ENCODE measurements at places on chromosomes 3 and 15.

- no peak for DNase-seq
Measured at GRCh38 chr3:129085818-129086217, 25.2 kb downstream of the GP9 start.

GRCh38 chr3:31086698-31087097 is 192.2 kb upstream of the GADL1 start:
- no peak for DNase-seq

DNA sequence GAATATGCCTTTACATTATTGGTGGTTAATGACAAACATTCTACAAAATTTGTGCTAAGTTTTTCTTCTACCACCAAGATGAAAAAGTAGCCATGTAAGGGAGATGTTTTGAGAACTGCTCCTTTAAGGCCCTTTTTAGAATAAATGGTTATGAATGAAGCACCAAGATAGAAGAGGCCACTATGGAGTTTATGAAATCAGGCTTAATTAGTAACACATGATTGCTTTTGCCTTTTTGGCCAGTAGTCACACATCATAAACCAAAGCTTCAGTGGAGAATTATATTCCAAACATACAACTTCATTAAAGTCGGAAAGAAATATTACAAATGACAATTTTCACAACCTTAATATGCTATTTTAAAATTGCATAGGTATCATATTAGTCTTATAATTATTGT is 331.7 kb downstream of the RBMS3 start:
- no peak for DNase-seq

DNA sequence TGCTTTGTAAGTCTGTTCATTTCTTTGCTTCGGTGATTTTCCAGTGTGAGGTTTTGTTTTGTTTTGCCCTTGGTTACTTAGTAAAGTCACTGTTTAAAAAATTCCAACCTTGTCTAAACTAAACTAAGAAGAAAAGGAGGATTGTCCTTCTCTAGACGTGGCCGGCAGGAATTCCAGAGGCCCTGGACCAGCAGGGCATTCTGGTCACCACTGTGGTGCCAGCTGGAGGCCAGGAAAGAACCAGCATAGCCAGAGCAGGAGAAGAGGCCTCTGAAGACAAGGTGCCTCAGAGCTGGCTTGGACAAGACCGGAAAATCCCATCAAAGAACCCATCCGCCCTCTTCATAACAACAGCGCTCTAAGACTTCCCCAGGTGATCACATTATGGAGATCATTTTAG is 8.2 kb downstream of the PLOD2 start:
- no peak for DNase-seq

DNA sequence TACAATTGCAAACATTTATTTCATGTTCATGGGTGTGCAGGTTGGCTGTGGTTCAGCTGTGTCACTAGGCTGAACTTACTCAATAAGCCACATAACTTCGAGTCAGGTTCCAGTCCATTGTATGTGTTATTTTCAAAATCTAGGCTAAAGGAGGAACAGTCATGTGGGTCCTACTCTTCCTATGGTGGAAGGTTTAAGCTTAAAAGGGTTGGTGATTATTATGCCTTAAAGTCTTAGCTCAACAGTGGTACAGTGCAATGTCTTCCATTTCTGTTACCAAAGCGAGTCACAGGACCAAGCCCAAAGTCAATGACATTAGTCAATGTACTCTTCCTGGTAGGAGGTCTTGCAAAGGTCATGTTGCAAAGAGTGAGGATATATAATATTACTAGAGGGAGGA is 78.2 kb downstream of the ATG7 start:
- DNase-seq: no peak

GRCh38 chr3:15576475-15576874 is 24.9 kb downstream of the HACL1 start:
- no peak for DNase-seq

DNA sequence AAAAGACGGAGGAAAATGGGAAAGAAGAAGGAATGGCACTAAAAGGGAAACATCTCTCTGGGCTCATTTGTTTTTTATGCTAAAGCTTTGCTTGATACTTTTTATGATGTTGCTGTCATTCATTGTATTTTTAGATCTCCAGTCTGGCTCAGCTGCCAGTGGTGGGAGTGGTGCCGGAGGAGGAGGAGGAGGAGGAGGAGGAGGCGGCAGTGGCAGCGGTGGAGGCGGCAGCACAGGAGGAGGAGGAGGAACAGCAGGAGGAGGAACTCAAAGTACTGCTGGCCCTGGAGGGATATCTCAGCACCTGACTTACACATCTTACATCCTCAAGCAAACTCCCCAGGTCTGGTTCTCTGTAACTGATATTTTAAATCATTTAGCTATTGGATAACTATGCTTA is 49.6 kb downstream of the MAP6D1 start:
- no peak for DNase-seq

GRCh38 chr3:60269377-60269776 is 981.9 kb downstream of the FHIT start:
- no peak for DNase-seq

DNA sequence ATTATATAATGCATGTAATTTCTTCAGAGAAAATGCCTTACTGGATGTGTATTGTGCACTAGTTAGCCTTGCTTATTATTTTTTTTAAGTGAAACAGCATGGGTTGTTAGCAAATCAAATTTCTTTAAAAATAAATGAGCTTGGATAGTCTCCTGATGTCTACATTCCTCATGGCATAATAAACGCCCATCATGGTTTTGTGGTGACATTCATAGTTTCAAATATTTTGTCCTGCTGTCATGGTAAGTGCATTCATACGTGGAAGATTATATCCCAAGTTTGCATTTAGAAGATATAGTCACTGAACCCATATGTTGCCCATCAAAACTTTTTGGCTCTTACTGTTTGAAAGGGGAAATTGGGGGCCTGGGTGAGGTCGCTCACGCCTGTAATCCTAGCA is 130.7 kb downstream of the ALCAM start:
- no peak for DNase-seq

DNA sequence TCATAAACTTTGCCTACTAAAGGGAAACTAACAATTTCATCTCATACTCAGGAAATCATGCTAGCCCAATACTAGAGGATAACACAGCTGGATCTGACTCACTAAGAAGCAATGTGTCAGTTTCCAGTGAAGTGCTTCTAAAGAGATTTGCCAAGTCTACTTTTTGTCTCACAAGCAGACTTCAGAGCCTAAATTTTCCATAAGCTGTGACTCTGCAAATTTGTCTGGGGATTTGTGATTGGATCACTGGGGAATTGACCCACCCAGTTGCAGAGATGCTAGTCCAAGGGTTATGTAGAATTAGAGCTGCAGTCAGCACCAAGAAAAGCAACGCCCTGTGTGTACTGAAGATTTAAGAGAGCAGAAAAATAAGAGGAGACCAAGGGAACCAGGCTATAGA is 647.1 kb downstream of the NTRK3 start:
- no peak for DNase-seq

- no peak for DNase-seq
Measured at GRCh38 chr15:93378558-93378957, 289.5 kb upstream of the RGMA start.

DNA sequence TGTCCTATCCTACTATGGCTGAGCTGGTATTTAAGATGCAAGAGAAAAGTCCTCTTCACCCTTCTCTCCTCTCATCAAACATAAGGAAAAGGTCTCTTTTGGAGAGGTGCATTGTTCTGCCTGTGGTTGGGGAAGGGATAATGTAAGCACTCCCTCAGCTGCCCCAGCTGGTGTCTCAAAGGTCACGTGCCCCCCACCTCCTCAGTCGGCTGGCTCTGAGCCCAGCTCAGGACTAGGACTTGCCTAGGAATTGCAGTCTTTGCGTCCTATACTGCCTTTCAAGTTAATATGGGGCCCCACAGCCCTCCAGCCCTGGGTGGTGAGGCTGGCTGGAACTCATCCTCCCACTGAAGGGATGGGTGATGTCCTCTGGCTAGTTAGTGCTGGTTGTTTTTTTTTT is 29.7 kb downstream of the OR4F15 start:
- DNase-seq: no peak

DNA sequence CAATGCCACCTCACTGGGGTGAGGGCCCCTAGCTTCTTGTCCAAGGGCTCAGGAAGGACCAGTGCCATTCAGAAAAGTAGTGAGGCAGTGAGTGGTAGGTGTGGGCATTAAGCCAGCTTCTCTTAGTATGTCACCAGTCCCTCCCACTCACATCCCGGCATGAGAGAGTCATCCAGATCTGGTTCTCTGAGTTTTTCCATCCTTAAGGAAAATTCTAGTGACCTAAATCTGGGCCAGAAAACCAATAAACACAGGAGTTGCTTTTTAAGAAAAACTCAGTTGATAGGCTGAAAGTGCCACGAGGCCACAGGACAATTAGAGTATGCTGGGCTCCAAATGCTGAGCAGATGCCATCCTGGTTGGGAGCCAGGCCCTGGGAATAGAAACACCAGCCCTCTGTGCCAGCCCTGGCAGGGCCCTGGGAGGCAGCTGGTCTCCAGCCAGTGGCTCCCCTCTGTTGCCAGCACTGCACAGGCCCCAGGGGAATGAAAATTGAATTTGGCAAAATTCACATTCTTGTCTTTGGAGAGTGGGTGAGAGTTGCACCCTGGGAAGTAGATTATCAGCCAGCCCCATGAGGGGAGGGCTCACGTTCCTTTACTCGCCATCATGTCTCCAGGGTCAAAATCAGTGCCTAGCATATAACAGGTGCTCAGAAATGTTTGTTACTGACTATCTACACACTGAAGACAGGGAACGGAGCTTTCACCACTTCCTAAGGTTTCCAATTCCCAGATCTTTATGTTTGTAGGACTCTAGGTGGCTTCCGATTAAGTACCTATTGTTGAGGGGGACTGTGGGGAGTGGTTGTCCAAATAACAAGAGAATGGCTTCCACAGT is 52.8 kb downstream of the FAM43A start:
- no peak for DNase-seq

DNA sequence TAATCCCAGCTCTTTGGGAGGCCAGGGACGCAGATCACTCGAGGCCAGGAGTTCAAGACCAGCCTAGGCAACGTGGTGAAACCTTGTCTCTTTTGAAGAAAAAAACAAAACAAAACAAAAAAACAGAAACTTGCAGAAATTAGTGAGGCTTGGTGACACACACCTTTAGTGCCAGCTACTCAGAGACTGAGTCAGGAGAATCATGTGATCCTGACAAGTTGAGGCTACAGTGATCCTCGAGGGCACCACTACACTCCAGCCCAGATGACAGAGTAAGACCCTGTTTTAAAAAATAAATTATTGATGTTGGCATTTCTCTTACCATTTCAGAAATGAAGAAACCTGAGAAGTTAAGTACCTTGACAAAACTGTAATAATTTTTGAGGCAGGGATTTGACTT is 44.6 kb upstream of the CCNB2 start:
- no peak for DNase-seq

- DNase-seq: no peak
Measured at GRCh38 chr3:149131589-149131988, 2.2 kb downstream of the HPS3 start.

- DNase-seq: no peak
Measured at GRCh38 chr3:124587053-124587408, 143.2 kb upstream of the UMPS start.

GRCh38 chr3:192229866-192230265 is 497.5 kb downstream of the FGF12 start:
- DNase-seq: no peak

DNA sequence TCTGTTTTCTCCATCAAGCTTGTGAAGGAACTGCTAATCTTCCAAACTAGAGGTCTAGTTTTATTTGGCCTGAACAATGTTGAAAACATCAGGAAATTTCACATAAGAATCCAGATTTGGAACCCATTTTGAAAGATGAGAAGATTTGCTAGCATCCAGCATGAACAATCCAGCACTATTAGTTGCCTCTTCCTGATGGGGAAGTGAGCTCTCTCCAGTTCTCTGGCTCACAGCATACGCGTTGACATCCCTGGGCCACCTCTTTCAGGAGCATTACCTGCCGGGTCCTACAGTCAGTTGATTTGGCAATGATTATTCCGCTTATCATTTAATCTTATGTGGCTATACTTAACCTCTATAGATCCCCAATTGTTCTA is 10.9 kb downstream of the GPR87 start:
- DNase-seq: no peak

DNA sequence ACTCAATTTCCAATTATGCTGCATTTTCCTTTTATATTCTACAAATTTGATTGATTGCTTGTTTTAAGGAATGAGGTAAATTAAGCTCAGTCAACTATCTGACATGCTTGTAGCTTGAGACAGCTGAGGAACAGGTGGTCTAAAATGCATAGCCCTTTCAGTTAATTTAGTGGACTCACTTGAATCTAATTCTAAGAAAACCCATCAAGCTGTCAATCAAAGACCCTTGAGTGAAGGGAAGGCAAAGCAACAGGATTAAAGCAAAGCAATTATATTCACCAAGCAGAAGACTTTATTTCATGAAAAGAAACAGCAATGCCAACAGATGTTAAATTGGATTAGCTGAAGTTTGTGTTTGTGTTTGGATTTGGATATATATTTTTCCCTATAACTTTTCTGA is 228.5 kb downstream of the ARPP21 start:
- DNase-seq: no peak

- DNase-seq: no peak
Measured at GRCh38 chr15:60674704-60675395, 195.9 kb upstream of the ICE2 start.

DNA sequence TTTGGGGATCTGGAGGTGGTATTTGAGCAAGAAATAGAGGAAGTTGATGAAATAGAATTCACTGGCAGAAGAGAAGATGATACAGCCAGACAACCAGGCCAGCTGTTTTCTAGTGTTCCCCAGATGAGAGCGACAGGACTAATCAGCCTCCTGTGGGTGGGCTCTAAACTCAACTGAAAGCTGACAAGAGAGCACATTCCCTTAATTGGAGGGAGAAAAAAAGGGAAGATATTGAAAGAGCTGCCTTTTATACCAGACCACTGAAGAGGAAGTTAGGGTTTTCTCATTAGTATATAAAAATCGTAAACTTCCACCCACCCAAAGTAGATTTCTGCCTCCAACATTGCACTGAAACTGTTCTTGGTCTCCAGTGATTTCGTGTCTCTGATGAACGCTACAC is 6.5 kb upstream of the TM4SF19 start:
- no peak for DNase-seq

DNA sequence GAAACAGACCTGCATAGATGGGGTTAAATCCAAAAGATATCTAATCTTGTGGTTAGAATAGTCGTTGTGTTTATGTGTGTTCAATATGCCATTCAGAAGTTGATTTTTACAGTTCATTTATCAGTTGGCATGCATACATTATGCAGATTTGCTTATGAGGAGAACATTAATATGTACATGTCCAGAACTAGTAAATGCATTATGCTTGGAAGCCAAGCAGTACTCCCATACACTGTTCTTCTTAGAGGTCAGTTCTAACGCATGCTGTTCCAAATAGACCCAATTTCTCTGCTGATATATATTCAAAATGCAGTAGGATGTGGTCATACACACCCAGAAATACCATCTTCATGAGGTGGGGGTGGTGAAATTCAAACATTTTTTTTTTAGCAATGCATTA is 956 bp downstream of the FGF12 start:
- no peak for DNase-seq

DNA sequence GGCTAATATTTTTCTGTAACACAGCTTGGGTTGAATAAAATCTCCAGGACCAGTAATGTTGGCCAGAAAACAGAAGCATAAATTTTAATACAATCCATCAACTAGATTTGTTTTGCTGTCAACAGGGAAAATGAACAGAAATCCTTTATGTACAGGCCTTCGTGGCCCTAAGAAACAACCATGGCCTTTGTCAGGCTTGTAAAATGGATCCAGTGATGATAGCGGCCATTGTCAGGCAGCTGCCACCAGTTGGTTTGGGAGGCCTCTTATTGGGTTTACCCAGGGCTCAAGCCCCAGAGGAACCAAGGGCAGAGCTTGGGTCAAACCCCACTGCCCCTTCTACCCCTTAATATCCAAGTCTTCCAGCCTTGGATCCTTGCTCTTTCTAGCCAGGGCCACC is 5.6 kb upstream of the FYCO1 start:
- no peak for DNase-seq

GRCh38 chr3:26281284-26281985 is 341.1 kb upstream of the LRRC3B start:
- no peak for DNase-seq

Data from stimulated activated CD8-positive, alpha-beta memory T cell treated with anti-CD3 and anti-CD28 coated beads, Interleukin-4, amount 100 ng/mL, for 4 hours (primary cell).